Articular chondrocyte of knee joint (primary cell): ENCODE measurements at places on chromosomes 6 and 20. TPM values are rescaled to one million over a fixed set of nuclear protein-coding genes. Genes with fewer than 3 reads are reported as not detected.

Gene SLA2
- under 0.01 TPM in 1 of 2 replicates, not detected in the other for total RNA-seq

Gene CENPQ
- 3.5 and 8.5 TPM in 2 replicates for total RNA-seq

Gene C2
- 19.1 and 22.0 TPM in 2 replicates for total RNA-seq

Gene HLA-G
- total RNA-seq = 0.11 and 0.13 TPM in 2 replicates

Gene TXLNB
- under 0.01 and 1.1 TPM in 2 replicates for total RNA-seq

Gene PSORS1C2
- total RNA-seq = not detected in 2 replicates

Gene ASIP
- 0.22 TPM in 1 of 2 replicates, not detected in the other for total RNA-seq
